ENCODE measurements at places on chromosomes 6 and 20. TPM values are rescaled to one million over a fixed set of nuclear protein-coding genes. Genes with fewer than 3 reads are reported as not detected.

The JAG1 gene
- 62.5 TPM for total RNA-seq

The USP49 gene
- total RNA-seq = 3.9 TPM

The CALHM6 gene
- total RNA-seq = 6.0 TPM

The GSTA2 gene
- not detected for total RNA-seq

The SLC22A3 gene
- total RNA-seq = 1.8 TPM

The PFDN6 gene
- total RNA-seq = 182 TPM

The NMBR gene
- not detected for total RNA-seq

The PCSK2 gene
- 0.06 TPM for total RNA-seq

The ANGPT4 gene
- total RNA-seq = 0.03 TPM

GRCh38 chr20:51736947-51737346 is 31.2 kb downstream of the ATP9A start:
- DNase-seq = no peak

DNA sequence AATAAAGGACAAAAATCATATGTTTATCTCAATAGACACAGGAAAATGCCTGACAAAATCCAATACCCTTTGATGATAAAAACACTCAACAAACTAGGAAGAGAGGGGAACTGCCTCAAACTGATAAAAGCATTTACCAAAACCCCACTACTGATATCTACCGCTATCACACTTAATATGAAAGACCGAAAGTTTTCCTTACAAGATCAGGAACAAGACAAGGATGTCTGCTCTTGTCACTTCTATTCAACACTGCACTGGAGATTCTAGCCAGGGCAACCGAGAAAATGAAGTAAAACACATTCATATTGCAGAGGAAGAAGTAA is 25.1 kb downstream of the GZF1 start:
- no peak for DNase-seq

GRCh38 chr6:125421836-125422235 is 120.1 kb upstream of the HDDC2 start:
- peak; percentile 83 for DNase-seq

DNA sequence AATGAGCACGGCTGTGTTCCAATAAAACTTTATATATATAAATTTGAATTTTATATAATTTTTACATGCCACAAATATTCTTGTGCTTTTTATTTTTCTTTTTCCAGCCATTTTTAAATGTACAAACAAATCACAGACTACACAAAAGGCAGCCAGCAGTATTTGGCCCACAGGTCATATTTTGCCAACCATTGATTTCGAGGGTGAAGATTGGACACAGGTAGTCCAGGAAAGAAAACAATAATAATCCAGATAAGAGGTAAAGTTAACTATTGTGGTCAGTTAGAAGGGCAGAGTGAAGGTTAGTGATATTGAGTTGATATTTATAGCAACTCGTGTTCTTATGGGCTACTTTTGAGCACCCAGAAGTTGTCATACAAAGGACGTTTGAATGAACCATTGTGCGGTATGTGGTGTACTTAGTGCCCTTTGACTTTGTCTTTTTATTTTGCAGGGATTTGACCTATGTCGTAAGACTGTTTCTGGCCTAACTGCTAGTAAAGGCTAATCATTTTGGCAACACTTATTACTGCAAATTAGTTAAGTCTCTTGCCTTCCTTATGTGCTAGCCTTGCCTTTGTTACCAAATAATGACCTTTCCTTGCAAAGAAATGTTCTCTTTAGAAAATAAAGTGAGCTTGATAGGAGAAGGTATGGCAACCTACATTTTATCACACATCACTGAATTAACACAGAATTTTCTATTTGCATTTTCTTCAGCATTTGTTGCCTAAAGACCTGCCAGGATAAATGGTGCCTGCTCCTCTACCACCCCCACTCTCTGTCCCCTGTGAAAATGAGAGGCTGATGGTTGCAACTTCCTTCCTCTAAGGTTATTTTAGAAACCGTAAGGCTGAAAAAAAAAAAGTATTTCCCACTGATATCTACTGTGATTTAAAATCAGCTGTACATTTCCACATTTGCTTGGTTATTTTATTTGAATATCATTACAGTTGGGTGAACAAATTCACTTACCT is 493.9 kb upstream of the SOX4 start:
- no peak for DNase-seq

DNA sequence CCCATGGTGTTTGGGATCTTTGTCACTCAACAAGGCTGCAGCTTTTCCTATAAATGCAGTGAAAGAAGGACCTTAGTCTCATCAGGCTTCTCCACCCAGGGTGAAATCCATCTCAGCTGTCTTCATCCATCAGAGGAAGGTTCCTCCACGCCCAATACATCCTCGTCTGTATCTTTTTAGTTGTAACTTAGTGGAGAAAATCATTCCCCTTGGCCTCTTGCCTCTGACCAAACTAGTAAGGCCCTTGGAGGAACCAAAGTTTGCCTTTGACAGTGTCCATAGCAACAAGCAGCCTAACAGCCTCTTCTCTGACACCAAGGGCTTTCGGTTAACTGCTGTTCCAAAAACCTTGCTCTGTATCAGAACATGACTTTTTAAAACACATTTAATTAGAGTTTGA is 230.3 kb upstream of the ECI2 start:
- DNase-seq = no peak

DNA sequence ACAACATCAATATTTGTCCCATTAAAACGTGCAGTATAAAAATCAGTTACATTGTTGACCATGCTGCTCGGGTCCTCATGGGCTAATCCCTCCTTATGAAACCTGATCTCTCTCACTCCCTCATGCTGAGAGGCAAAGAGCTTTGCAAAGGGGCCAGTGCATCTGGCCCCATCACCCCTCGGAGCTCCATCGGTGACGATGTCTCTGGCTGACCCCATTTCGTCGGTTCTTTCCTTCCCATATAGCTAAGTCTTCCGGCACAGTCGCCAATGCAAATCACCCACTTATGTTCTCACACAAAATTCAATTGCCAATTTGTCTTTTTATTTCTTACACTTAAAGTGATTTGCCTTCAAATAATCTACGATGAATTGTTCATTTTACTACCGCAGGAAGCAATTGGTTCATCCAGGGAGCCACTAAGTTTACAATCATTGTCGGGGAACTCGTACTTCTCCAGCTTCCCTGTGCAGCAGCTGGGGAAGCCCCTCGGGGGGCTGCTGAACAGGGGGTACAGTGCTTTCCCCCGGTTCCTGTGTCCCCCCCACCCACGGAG is 199.8 kb upstream of the CDH4 start:
- no peak for DNase-seq

GRCh38 chr6:109183109-109183650 is 87.9 kb downstream of the CEP57L1 start:
- DNase-seq = no peak

DNA sequence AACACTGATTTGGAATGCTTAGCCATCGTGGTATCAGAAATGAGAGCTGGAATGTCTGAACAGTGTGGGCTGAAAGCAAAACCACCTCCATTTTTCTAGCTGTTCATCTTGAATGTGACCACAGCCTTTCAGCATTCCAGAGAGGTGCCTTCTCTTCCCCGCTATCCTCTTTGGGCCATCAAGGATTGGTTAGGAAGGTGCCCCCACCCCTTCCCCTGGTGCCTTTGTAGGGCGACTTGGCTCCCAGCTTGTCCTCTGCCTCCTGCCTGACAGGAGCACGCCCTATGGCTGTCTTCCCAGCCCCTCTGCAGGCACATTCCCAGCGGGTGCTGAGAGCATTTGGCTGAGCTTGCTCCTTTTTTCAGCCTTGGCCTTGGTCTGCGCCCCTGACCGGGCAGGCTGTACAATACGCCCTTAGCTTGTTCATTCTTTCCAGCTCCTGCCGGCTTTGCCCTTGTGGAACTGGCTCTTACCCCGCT is 97.5 kb downstream of the ARMC2 start:
- no peak for DNase-seq

- DNase-seq = peak; percentile 74
Observed at GRCh38 chr6:44508646-44509045, 121.1 kb downstream of the CDC5L start.

- DNase-seq = no peak
Observed at GRCh38 chr6:104954190-104954797, 2.6 kb upstream of the LIN28B start.

DNA sequence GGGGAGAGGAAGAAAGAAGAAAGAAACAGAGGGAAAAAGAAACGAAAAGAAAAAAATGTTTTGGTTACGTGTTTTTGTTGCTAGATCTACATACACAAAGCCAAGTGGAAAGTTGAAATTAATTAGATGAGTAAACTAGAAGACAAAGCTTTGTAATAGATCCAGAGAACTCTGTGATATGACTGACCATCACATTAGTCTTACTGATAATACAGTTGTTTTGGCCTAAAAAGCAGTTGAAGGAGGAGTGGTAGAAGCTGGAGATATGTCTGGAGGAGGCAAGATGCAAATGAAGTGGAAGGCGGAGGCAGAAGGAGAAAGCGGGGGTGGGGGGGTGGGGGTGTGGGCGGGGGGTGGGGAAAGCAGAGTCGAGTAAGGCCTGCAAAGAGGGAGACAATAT is 500.1 kb upstream of the ID4 start:
- DNase-seq = no peak

DNA sequence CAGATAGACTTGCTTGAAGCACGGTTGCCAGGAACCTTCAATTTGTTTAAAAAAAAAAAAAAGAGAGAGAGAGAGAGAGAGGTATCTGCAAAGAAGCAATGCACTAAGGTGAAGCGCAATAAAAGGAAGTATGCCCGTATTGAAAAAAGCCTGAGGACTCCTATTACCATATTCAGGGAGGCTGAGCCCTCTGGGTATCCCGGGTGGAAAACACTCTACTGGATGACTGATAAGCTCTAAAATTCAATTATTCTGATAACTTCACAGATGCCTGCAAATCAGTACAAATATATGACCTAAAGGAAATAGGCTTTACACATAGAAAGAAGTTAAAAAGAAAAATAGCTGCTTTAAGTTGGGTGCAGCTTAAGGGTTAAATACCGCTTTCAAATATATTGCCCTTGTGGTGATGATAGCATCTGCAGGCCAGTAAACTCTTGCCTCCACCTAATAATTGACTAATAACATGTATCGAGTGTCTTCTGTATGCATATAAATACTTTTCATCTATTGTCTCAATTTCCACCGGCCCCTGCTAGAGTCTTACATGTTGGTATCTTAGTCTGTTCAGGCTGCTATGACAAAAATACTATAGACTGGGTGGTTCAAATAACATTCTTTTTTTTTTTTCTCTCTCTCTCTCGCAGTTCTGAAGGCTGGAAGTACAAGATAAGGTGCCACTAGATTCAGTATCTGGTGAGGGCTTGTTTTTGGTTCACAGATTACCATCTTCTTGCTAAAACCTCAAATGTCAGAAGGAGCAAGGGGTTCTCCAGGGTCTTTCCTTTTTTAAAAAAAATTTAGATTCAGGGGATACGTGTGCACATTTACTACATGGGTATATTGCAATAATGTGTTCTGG is 187.4 kb upstream of the JARID2 start:
- DNase-seq = no peak

GRCh38 chr20:18686696-18687095 is 98.8 kb downstream of the DTD1 start:
- no peak for DNase-seq

GRCh38 chr20:56957737-56958553 is 308.5 kb downstream of the BMP7 start:
- peak; percentile 45 for DNase-seq

DNA sequence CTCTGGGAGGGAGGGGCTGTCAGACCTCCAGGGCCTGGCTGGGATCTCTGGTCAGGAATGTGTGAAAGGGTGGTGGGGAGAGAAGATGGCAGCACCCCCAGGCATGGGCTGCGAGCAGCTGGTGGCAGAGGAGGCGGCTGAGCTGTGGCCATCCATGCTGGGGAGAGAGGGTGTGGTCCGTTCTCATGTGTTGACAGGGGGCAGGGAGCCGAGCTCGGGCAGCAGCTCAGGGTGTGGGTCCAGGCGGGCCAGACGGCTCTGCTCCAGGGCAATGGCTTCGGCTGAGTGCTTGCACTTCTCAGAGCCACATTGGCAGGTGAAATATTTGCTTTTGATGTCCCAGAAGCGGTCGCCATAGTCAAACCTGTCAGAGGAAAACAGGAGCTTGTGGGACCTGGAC is 1.1 kb upstream of the SLC44A4 start:
- no peak for DNase-seq

DNA sequence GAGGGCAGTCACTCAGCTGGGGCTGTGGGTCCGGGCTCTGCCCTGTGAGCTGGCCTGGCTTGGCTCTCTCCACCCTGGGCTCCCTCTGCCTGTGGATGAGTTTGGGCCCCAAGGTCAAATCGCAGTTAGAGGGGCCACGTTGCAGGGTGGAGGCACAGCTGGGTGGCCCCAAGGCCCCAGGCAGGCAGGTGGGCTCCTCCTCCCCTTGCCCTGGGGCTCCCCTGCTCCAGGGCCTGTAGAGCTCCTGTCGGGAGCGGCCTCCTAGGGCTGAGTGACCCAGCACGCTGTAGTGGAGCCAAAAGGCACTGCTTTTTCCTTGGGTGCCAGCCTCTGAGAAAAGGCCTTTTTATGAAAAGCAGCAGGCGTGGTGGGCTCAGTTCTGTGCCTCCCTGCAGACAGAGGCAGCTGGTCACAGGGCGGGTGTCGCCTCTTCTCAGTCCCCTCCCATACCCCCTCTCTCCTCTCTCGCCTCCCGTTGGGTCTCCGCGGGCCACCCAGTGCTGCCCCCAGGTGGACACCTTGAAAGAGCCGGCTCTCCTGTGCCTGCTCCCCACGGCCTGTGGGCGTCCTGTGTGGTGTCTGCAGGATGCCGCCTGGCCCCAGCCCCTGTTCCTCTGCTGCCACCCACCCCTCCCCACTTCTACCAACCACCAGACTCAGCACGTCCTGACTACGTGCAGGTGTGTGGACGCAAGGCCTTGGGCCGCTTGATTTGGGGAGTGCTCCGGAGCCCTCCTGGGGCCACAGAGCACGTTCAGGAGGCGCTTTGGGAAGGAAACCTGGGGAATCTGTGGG is 13.2 kb downstream of the SS18L1 start:
- peak; percentile 51 for DNase-seq

GRCh38 chr6:107692351-107692750 is 131.8 kb downstream of the SCML4 start:
- no peak for DNase-seq

- DNase-seq = no peak
Observed at GRCh38 chr6:52045033-52045432, 42.4 kb downstream of the PKHD1 start.

DNA sequence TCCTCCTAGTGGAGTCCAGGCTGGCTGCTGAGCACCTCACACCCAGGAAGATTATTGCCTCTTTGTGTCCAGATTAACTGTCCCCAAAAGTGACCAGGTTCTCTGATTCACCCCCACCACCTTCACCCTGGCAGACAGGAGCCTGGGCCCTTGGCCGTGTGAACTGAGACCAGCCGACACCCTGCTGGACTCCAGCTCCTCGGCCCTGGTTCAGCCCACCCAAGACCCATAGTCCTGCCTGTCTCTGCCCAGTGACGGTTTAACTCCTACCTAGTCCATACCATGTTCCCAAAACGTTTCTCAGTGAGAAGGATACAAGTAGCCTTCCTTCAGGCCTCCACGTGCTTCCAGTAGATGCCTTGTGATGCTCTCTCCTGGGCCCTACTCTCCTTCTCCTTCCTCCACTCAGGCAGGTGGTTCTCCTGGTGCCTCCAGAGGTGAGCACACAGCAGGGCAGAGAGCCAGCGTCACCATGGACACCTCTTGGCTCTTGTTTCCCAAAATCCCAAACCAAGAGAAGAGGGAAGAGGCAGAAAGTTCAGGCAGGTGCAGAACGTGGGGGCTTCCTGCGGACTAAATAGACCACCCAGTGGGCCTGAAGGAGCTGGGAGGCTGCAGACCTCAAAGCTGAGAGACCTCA is 134.4 kb upstream of the CST7 start:
- DNase-seq = no peak
